Fibroblast of skin of back (primary cell): ENCODE measurements at places on chromosomes 11 and 22.

DNA sequence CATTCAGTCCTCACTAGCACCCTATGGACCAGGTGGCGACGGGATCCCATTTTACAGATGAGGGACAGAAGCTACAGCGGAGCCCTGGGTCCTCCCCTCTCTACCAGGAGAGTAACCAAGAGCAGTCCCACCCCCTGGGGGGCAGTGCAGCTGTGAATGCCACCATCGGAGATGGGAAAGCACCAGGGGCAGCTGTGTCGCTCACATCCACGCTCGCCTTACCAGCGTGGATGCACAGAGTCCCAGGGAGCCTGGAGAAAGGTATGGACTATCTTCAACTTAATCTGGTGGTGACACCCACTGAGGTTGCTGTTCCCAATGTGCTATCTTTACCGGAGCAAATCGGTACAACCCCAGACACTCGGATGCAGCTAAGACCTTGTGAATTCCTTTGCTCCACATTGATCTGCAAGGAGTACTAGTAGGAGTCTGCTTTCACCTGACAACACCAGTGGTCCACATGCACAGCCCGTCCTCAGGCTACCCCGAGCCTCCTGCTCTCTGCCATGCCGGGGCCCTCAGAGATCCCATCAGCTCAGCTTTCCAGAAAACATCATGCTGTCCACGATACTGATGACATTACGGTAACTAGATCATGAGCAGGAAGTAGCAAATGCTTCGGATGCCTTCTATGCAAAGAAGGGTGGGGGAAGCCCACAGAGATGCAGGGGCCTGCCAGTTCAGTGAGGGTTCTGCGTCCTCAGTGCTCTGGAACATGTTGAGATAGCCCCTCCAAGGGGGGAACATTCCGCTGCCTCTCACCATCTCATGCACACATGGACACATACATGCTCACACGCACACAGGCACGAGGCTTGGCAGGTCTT is 126.0 kb downstream of the CTTN start:
- peak; percentile 26 for DNase-seq

DNA sequence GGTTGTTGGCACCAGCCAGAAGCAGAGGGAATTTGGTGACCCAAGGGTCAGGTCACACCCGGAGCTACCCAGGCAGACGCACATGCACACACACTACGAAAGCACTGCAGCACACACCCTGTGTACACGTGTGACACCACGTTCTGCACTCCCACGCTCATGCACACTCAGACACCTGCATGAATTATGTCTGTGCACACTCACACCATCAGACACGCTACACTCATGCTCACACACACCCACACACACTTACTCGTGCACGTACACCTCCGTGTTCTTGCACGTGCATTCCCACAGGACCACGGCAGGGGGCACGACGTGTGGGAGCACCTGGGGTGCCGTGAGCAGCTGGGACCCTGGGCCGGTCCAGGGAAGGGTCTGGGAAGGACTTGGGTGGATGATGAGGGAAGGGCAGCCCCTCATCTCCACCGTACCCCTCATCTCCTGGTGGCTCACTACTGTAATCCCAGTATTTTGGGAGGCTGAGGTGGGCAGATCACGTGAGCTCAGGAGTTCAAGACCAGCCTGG is 20.8 kb upstream of the GAL start:
- no peak for DNase-seq

GRCh38 chr22:20779818-20780158 is 5.9 kb downstream of the SERPIND1 start:
- no peak for DNase-seq

- peak; percentile 2 for DNase-seq
These were observed 1524.6 kb downstream of the TBC1D22A start for GRCh38 chr22:48287031-48287430.

DNA sequence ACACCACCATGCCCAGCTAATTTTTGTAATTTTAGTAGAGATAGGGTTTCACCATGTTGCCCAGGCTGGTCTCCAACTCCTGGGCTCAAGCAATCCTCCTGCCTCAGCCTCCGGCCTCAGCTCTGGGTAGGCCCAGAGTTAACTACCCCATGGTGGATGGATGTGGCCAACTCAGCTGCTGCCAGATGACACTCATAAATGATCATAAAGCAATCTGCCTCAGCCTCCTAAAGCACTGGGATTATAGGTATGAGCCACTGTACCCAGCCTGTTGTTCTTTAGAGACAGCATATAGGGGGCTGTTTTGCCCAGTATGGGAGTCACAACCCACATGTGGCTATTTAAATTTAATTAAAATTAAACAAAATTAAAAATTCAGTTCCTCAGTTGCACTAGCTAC is 54.3 kb downstream of the LARGE1 start:
- DNase-seq = no peak

DNA sequence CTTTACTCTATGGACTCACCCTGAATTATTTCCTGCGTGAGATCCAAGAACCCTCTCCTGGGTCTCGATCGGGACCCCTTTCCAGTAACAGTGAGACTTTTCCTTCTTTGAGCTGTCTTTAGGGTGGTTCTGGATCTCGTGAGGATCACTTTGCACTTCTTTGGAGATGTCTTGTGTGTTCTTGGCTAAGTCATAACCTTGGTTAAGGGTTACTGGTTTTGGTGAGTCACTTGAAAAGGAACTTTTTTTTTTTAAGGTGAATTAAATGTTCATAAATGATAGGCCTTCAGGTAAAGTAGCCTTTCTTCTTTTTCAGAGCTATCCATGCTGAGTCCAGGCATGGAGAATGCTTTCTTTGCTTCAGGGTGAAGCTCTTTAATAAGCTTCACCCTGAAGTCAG is 19.4 kb upstream of the GSTP1 start:
- no peak for DNase-seq

DNA sequence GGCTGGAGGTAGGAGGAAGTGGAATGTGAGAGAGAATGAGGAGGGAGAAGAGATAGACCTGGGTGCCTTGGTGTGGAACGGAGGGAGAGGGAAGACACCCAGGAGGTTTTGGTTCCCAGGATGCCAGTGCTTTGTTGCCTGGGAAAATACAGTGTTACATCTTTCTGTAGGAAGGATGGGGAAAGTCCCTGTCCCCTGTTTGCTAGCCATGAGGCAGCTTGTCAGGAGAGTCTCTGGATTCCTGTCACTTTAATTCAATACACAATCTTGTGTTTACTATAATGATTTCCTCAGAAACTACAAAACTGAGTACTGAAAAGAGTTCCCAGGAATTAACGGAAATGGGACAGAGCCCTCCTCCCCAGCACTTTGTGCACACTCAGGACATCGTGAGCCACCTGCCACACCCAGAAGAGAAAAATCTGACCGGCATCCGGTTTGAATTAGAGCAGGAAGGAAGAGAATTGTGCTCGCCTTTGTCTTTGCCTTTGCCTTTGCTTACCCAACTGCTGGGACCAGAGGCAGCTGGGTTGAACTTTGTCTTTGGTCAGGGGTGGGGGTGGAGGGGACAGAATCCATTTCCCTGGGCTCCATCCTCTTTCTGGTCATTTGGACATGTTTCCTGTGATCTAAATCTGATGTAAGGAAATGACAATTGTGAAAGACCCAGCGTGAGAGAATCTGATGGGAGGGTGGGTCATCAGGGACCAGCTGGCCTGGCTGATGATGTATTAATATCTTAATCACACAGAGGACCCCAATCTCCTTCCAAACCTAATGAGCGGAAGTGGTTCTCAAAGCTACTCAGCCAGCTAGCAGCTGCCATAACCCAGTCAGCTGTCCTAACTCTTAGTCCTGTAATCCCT is 1.3 kb upstream of the LIMK2 start:
- peak; percentile 63 for DNase-seq

GRCh38 chr22:17314487-17314886 is 54.8 kb upstream of the CECR2 start:
- DNase-seq = no peak

GRCh38 chr11:4203603-4204360 is 109.2 kb downstream of the RRM1 start:
- DNase-seq = no peak
